Spleen (tissue), 13 donors: ENCODE measurements at places on chromosomes 4 and X. TPM values are rescaled to one million over a fixed set of nuclear protein-coding genes. Genes with fewer than 3 reads are reported as not detected.

DNA sequence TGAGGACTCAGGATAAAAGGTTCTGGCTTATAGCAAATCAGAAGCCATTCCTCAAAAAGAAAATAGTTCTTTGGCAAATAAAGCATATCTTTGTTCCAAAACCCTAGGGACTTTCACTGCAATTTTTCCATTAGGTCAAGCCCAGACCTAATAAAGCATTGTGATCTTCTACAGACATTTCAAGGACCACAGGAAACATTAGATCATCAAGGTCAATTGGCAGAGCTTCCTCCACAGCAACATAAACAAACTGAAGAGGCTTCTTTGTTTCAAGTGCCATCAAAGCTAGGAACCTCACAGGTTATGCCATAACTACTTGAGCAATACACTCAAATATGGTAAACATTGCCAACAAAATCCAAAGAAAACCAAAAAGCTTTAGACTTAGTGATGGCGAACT, 144.9 kb downstream of the ANXA5 start:
- no peak for DNase-seq

DNA sequence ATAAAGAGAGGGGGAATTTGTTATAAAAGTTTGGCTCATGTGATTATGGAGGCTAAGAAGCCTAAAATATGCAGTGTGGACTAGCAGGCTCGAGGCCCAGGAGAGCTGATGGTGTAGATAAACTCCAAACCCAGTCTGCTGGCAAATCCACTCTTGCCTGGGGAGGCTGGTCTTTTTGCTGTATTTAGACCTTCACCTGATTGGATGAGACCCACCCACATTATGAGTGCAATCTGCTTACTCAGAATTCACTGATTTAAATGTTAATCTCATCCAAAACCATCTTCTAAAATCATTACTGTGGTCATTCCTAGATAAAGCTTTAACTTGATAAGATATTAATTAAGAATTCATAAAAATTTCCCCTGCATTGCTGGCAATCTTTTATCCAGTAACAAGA, 473.2 kb downstream of the TMA16 start:
- no peak for DNase-seq

GRCh38 chrX:139287155-139287924, 243.2 kb upstream of the F9 start:
- DNase-seq: no peak

DNA sequence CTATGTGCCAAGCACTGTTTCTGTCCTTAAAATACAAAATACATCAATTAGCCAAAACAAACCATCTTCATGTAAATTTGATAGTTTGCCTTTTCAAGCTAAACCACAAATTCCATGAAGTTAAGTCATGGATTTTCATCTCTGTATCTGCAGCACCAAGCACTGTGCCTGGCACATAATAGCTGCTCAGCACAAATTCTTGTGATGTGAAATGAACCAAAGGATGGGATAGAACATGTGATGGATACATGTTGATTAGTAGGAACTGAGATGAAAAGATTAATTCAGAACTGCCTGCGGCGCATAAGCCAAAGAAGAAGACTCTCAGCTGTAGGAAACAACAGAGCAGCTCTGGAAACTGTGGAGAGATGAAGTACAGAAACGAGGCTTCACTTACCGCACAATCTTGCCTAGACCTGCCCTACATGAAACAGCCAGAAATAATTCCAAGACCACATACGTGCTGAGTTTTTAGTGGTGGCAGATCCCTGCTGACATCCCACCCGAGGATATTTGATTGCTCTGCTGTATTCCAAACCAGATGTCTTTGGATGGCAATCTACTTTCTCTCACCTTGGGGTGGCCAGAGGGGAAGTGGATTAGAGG, 40.9 kb upstream of the DCLK2 start:
- no peak for DNase-seq

ZAR1 gene
- total RNA-seq: not detected

TIMM8A gene
- total RNA-seq: 10.2 TPM
